Upper lobe of right lung (tissue), 1 donor: ENCODE measurements at places on chromosomes 11 and 22.

- no peak for DNase-seq
Measured at GRCh38 chr11:130642994-130643393, 194.5 kb downstream of the ADAMTS15 start.

- no peak for DNase-seq
Measured at GRCh38 chr11:59272771-59273372, 60.1 kb upstream of the MPEG1 start.

GRCh38 chr11:78192911-78193351 is 4.2 kb downstream of the USP35 start:
- DNase-seq = no peak

DNA sequence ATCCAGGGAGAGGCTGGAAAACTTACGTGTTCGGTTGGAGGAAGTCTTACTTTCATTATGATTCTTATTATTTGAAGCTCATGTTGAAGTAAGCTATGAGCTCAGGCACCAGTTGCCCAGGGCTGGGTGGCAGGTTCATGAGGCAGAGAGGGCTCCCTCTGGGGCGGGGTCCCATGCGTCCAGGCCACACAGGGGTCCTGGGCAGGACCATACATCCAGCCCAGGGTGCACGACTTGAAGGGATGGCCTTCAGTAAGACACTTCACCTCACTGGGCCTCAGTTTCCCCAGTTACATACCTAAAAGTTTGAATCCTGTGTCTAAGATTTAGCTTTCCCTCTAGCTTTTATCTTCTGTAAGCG is 107.3 kb upstream of the B3GAT1 start:
- peak; percentile 36 for DNase-seq

DNA sequence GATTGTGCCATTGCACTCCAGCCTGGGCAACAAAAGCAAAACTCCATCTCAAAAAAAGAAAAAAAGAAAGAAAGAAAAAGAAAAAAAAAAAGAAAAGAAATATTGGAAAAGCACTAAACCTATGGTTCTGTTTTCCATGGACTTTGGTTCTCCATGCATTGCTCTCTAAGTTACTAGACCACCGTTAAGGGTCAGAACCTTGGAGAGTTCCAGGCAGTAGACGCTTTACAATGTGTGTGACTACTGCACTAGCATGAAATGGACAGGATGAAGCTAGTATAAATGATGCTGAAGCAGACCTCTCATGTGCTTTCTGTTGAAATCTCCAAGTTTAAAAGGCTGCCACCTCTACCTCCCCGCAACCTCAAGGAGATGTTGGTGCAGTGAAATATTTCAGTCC is 63.5 kb downstream of the SIK2 start:
- DNase-seq = no peak
